Motor neuron (in vitro differentiated cells): ENCODE measurements at places on chromosomes 1 and 21.

GRCh38 chr1:38918568-38918967, 23.1 kb downstream of the RHBDL2 start:
- no peak for ATAC-seq

DNA sequence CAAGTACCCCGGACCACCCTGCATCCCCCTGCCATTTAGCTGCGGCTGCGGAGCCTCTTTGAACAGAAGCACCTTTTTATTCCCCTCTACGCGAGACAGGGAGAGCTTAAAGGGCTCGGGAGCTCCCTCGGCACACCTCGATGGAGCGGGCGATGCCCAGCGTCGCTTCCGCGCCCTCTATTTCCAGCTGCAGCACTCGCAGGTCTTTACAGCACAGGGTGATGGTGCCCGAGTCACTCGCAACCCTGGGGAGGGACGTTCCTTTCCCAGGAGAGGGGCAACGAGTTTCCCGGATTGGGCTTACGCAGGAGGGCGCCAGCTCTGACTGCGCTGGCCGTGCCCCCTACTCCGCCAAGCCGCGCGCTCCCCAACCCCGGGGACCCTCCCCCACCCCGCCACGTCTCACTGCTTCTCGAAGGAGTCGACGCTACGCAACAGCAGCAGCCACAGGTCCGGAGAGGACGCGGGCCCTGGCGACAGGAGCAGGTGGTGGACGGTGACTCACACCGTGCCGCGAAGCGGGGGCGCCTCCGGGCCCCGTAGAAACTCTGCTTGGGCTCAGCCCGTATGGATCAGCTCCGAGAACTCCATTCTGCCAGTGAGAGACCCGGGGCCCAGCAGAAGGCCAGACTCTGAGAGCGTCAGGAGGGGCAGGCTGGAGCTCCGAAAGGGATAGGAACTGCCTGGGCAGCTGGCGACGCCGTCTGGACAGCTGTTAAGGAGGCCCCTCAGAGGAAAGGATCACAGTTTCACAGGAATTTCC, 5.8 kb upstream of the FAM167B start:
- ATAC-seq = peak; percentile 42

DNA sequence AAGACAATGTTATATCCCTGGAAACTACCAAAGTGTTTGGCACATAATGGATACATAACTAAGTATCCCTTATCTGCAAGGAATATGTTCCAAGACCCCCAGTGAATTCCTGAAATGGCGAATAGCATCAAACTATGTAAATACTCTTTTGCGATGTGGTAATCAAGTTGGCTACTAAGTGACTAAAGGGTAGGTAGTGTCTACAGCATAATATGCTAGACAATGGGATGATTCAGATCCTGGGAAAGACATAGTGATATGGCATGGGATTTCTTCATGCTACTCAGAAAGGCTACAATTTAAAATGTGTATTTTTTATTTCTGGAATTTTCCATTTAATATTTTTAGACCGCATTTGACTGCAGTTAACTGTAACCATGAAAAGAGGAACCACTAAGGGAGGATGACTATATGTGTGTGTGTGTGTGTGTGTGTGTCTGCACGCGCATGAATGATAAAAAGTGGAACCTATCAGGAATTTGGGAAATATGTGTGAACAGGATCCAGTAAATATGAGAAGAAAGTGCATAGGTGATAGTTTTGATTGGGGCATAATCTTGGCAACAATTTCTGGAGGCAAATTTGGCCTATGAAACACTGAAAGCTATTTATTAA, 1899.9 kb downstream of the NCAM2 start:
- no peak for ATAC-seq

GRCh38 chr1:15684468-15685291, 560 bp downstream of the PLEKHM2 start:
- ATAC-seq = peak; percentile 69

DNA sequence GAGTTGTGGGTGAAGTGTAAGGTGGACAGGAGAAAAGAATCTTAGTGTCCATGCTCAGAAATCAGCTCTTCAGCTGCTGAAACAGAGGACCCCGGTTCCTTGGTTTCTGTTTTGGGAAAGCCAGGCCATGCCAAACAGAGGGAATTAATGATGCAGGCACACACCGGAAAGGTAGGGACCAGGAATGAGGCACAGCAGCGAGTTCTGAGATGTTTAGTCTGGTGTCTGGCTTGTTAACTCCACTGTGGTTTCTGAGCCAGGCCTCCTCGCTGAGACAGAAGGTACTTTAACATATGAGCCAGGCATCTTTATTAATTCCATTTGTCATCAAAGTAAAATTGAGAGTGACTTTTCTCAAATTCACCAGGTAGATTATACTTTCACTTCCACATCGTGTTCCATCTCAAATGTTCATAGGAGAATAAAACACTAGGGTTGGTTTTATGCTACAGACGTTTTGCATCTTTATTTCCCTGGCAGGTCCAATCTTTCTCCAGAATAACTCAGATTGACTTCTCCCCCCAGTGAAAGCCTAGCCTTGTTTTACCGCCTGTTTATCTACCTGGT, 23.5 kb downstream of the LRRC8D start:
- ATAC-seq = no peak

DNA sequence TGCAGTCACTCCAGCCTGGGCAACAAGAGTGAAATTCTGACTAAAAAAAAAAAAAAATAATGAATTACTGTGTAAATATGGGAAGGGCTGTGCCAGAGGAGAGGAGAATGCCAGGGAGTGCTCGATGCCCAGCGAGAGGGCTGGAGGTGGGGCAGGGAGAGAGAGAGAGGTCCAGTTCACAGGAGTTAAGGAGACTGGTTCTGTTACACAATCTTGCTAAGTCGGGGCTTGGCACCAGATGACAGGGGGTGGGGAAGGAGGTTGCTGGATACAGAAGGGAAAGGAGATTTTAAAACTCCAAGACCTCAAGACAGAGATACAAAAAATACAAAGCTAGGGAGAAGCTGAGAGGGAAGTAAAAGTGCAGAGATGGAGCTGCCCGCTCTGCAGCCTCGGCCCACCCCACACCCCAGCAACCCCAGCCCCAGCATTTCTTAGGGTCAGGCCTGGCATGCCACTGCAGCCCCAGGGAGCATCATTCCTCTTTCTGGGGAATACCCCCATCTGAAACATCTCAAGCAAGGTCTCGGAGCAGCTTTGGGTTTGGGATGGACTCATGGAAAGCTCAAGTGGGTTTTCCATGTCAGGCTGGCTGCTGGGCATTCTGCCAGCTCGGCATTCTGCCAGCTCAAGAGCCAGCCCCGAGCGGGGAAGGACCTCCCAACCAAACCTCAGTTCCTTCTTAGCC, 991 bp downstream of the SELENBP1 start:
- peak; percentile 15 for ATAC-seq

GRCh38 chr1:32870615-32871363, at the start of gene FNDC5:
FNDC5 (minus strand) TSS chr1:32870912.
- ATAC-seq = peak; percentile 48

DNA sequence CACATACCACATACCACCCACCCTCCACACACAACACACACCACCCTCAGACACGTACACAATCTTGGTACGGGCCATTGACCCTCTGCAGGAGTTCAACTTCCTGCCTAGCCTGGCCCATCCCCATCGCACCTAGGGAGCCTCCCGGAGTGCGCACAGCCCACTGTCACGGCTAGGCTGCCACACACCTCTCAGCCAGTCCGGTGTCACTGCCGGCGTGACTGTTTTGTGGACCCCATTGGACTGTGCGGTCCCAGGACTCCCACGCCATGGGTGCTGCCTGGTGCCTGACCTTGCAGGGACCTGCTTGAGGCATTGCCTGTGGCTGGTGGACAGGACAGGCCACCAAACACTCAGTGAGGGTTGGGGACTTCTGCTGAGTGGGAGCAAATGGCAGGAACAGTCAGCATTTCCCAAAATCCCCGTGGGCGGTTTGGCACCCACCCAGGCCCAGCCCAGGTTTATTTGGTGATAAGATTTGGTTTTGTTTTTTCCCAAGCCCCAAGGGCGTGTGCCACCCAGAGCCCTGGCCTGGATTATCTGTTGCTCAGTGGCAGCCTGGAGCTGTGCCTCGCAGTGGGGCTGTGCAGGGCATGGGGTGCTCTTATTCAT, 27.7 kb downstream of the RAB7B start:
- no peak for ATAC-seq

DNA sequence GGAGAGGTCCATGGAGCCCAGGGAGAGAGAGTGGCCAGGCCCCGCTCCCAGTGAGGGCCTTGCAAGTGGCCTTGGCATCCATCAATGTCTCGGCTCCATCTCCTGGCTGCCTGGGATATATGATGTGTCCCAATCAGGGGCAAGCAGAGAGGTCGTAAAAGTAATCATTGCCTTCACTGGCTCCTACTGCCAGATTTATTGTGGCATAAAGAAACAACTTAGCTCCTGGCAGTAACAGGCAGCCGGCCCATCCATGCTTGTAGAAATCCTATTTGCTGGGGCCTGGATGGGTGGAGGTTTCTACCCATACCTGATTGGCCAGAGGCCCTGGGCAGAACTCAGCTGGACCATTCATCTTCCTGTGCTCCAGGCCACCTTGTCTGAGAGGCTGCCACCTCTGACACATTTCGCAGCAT, 272.6 kb downstream of the MATN1 start:
- ATAC-seq = peak; percentile 97

GRCh38 chr1:39110882-39111281, 84.7 kb downstream of the NDUFS5 start:
- ATAC-seq = peak; percentile 18

DNA sequence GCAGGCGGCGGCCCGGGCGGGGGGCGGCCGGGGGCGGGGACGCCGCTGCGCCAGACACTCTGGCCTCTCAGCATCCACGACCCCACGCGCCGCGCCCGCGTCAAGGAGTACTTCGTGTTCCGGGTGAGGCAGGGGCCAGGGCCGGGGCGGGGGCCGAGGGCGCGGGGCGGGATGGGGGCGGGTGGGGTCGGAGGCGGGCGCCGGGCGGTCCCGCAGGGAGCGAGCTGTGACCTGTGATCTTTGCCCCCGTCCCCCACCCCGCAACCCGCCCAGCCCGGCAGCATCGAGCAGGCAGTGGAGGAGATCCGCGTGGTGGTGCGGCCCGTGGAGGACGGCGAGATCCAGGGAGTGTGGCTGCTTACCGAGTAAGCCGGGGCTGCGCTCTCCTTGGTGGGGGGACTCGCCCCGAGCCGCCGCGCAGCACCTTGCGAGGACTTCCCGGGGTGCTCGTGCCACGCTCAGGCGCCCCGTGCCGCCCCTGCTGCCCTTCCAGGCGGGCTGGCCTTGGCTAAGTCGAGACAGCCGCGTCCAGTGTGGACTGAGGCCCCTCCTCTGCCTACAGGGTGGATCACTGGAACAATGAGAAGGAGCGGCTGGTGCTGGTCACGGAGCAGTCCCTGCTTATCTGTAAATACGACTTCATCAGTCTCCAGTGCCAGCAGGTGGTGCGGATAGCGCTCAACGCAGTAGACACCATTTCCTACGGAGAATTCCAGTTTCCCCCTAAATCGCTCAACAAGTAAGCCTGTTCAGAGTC, 514 bp downstream of the TPRG1L start:
- peak; percentile 58 for ATAC-seq

- ATAC-seq = peak; percentile 66
Measured at GRCh38 chr1:175564723-175565122, 178.7 kb downstream of the TNR start.

DNA sequence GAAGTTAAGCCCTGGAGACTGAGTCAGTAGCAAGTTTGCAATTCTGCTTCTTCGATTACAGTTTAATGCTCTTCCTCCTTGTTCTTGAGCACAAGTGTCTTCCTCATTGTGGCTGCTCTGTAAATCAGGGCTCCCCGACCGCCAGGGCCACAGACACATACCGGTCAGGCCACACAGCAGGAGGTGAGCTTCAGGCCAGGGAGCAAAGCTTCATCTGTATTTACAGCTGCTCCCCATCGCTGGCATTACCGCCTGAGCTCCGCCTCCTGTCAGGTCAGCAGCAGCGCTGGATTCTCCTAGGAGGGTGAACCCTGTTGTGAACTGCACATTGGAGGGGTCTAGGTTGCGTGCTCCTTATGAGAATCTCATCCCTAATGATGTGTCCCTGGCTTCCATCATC, 1.7 kb upstream of the TRAPPC10 start:
- no peak for ATAC-seq

DNA sequence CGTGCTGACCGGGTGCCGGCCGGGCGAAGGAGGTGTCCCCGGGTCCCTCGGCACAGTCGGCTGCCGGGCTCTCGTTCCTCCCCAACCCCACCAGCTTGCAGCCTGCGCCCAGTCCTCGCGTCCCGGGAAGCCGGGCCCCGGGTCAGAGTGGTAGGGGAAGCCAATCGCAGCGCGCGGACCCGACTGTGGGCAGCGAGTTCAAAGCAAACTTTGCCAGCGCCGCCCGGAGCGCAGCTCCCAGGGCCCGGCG, 328 bp downstream of the MYCL start:
- ATAC-seq = peak; percentile 19

- peak; percentile 7 for ATAC-seq
Measured at GRCh38 chr1:155086128-155086741, 7.6 kb downstream of the EFNA3 start.

GRCh38 chr1:197393105-197393504, 125.1 kb downstream of the CRB1 start:
- no peak for ATAC-seq
